ENCODE measurements at places on chromosomes 1 and 21.

- DNase-seq: no peak
Observed at GRCh38 chr1:190119683-190120082, 358.0 kb downstream of the BRINP3 start.

DNA sequence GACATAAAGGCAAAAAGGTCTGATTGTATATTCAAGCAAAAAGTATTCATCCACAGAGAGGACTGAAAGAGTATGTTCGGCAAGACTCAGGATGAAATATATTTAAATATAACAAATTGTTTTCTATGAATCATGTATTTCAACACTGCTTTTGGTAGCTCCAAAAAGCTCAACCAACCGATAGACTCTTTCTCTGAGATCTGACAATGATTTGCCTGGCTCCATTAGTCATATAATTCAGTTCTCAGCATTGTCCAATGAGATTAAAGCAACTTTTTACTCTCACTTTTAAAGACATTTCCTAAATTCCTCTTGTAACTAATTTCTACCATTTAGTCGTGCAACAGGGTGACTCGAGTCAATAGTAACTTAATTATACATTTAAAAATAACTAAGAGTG, 319.1 kb upstream of the GREM2 start:
- no peak for DNase-seq

- DNase-seq: no peak
Observed at GRCh38 chr1:225454733-225455132, 26.9 kb upstream of the LBR start.

GRCh38 chr1:3459940-3460671, 5.6 kb downstream of the ARHGEF16 start:
- DNase-seq: no peak

- DNase-seq: no peak
Observed at GRCh38 chr1:178023181-178023618, 53.3 kb upstream of the SEC16B start.

Data from liver (tissue), 10 donors.